ENCODE measurements at places on chromosomes 13 and 19.
A peak's percentile ranks its signal among the peaks of the same experiment; 100 is the strongest.

DNA sequence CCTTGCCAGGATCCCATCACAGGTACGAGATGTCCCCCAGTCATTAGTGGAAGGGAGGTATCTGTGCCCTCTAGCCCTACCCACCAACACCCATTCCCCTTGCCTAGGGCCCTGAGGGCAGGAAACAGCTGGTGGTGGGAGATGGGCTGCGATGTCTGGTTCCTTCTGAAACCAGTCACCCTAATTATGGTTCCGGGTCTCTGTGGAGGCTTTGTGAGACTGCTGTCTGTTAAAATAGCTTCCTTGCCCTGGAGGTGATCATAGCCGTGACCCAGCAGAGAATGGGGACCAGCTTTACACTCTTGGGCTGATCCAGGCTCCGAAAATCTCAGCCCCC, 5.5 kb downstream of the ALDH16A1 start:
- DNase-seq: no peak

DNA sequence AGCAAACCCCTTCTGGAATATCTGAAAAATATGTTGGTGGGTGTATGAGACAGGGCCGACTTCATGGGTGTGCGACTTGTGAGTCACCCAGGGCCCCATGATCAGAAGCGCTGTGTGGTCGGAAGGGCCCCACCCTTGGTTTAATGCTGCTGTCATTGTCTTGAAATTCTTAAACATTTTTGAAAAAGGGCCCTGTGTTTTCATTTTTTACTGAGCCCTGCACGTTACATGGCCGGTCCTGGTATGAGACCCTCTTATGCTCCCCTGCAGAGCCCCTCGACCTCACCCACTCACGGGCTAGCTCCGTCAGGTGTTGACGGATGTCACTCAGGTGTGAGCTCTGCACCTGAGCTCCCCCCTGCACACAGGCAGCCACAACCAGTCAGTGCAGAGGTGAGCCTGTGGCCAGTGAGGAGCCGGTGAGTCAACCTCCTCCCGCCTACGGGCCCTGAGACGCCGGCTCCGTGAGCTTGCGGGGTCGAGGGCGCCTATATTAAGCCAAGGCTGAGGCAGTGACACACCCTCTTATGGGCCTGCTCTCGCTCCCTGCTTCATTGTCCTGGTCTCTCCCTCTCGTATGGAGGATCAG, 27.7 kb downstream of the GADD45B start:
- DNase-seq: peak; percentile 78

DNA sequence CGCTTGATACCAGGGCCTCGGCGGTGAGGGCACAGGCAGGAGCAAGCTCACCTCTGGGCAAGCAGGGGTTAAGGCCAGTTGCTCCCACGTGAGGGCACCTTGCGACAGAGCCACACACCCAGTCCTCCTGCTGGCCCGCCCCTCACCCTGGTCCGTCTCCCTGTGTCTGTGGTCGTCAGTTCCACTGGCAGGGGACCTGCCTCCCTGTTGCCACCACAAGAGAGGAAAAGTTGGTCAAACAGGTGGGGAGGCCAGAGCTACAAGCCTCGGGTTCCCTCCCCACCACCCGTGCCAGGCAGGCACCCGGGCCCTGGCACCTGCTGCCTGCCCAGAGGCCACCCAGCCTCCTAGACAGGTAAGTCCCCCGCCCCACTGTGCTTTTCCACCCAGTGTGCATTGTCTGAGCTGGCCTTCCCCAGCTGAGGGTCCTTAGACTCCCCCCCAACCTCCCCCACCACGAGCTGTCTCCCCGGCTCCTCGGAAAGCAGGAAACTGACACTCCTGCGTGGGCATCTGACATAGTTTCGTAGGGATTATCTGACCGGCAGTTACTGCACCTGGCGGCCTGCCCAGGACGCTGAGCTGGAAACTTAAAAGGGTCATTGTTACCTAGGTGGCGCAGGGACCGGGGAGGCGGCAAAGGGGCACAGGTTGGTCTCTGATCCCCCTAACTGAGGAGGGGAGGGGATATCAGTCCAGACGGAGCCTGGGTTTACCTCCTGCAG, at the start of gene TJP3:
Gene TJP3, plus strand, starts transcription at position 178 of the 725 bp plus-strand sequence. CDS start 20,049 bp downstream, outside the sequence.
- no peak for DNase-seq

DNA sequence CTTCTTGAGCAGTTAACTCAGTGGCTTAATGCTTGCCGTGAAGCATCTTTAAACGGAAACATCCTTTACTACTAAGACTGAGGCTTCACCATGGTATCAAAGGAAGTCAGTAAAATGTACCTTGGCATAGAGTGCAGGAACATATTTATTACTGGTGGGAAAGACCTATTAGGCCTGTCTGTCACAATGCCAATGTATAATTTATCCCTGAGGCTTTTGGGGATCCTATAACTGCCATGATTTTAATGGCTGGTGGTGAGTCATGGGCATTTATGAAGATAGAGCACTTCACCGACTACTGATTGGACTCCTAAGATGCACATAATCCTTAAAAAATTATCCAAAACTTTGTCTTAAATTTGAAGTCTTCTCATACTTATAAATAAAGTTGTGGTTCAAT, 79.6 kb downstream of the FGF14 start:
- DNase-seq: no peak
